ENCODE measurements at places on chromosomes 7 and 10.

DNA sequence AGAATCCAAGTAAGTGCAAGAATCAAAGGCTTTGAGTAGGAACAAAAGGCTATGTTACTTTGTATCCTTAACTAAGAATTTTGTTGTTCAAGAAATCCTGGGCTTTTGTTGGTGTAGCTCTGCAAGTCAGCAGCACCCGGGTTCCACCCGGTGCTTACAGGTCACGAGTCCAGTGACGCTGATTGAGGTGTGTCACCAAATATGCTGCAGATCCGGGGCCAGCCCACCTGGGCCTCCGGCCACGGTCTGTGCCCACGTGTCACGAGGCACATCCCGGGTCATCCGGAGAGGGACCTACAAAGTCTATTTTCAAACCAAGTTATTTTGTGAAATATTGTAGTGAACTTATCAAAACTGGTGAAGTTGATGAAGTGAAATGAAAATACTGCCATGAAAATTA lies 103.1 kb downstream of the MGMT start:
- H3K4me1 ChIP-seq, result no peaks in the 10 kb centered on the region
- no peak overlapping the region for H3K4me3 ChIP-seq
- no peak for DNase-seq
- H3K27me3 ChIP-seq, result no peaks in the 10 kb centered on the region

DNA sequence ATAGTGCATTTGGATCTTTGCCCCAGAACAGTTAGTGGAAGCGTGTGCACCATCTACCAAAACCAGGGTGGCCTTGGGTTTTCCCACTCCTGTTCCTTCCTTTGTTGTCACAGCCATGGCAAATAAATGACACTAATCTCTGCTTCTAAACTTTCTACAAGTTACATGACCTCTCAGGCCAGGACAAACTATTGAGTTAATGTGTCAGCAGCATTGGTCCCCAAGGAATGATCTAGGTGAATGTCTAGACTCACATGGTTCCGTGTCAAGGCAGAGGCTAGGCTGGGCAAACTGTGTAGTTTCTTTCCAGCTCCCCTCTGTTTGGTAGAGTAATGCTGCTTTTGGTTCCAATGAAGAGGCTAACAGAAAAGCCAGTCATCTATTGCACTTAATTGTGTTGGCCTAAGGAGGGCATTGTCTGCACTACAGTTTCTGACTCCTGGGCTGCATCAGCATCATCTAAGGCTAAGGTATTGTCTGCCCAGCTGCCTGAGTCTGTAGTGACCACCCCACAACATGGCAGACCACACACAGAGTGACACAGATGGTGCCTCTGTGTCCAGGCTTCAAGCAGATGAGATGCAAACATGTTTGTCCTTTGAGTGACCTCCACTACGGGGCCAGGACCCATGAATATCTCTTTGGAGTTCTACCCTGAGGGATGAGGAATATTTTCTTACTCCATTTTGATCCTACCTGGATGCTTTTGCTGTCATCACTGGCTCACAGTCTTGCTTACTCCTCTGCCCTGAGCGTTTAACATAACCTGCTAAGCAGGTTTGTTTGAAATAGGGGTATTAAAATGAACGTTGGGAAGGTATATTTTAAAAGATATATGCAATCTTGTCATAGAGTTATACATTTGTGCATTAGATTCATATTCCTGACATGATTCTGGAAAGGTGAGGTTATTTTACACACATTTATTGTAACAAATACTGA lies 1.7 kb downstream of the CYP3A4 start:
- no peaks in the 10 kb centered on the region for H3K36me3 ChIP-seq
- no peaks in the 10 kb centered on the region for H3K27me3 ChIP-seq
- no peak overlapping the region for H3K4me3 ChIP-seq
- no peaks in the 10 kb centered on the region for H3K4me1 ChIP-seq
- no peak overlapping the region for H3K27ac ChIP-seq
- no peak for DNase-seq

DNA sequence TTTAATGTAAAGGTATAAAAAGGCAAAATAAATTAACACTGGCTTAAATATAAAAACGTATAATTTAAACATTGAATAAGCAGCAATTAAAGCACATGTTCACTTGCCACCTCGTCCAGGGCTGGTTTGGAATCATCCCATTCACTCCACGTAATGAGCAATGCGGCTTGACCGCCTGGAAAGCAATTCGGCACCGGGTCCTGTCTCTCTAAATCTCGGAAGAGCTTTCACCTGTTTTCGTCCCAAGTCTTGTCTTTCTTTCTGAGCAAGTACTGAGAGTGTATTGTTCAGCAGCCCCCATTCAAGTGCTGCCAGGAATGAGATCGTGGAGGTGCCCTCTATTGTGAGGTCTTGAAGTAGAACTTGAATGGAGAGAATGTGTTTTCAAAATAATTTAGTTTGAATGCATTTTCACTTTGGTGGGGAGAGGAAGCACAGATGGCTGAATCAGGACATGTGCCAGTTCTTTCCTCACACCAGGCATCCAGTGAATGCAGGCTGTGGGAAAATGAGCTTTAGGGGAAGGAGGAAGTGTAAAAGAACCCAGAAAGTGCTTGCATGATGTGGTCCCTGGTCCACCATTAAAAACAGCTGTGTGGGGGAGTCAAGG lies 515.2 kb downstream of the REEP3 start:
- DNase-seq, result no peak
- H3K4me3 ChIP-seq, result no peak overlapping the region
- H3K4me1 ChIP-seq, result peaks cover 3% of the 10 kb centered on the region

GRCh38 chr7:151452680-151453325 lies 12.9 kb upstream of the CRYGN start:
- no peaks in the 10 kb centered on the region for H3K36me3 ChIP-seq

DNA sequence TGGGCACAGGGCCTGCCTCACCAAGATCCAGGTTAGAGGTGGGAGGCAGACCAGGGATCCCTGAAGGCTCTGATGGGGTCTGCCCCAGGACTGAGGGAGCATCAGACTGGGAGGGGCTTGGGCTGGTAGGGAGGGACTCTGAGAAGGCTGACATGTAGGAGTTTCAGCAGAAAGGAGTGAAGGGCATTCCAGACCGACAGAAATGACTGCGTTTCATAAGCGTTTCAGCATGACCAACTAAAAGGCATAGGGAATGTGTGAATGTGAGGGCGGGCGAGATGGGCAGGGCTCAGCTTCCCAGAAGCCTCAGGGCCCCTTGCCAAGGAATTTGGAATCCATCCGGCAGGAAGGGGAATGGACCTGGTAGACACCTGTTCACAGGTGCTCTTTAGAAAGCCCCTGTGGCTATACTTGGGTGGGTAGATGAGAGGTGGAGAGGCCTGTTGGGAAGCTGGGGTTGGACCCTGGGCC lies 24.9 kb upstream of the SLC29A3 start:
- H3K4me1 ChIP-seq, result peaks cover 6% of the 10 kb centered on the region
- DNase-seq, result no peak
- H3K4me3 ChIP-seq, result no peak overlapping the region
- H3K27me3 ChIP-seq, result no peaks in the 10 kb centered on the region

DNA sequence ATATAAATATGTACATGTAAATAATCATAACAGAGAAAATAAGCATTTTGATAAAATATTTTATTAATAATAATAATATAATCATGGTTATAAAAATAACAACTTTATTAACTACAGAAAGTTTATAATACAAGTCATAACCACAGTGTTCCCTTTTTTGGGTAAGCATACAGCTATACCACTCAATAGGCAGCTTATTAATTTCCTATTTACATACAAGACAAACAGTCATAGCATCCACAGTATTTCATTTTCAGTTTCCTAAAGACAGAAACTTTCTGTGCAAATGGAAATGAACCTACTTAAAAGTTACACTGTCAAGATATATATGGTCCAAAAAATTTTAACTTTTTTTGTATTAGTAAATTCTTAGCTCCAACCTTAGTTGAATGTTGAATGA lies 70.9 kb downstream of the HGF start:
- H3K4me1 ChIP-seq, result no peaks in the 10 kb centered on the region
- no peaks in the 10 kb centered on the region for H3K27me3 ChIP-seq
- no peaks in the 10 kb centered on the region for H3K36me3 ChIP-seq
- DNase-seq, result no peak

DNA sequence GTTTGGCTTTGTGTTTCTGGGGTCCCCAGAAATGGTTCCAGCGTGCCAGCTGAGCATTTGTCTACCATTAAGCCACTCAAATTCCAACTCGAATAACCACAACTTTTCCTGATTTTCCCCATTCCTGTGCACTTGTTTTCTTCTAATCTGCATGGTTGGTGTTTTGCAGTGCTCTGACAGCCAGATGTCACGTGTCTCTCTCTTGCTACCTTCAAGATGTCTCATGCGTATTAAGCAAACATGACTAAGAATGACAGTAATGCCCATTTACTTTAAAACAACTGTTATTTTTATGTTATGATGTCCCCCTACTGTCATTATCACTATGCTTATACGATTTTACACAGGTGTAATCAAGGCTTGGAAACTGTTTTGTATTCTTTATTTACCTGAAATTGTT lies 35.2 kb upstream of the MXI1 start:
- H3K36me3 ChIP-seq, result no peaks in the 10 kb centered on the region
- no peak overlapping the region for H3K4me3 ChIP-seq
- no peak overlapping the region for H3K27ac ChIP-seq

- no peak for DNase-seq
- H3K27me3 ChIP-seq, result no peaks in the 10 kb centered on the region
- H3K4me1 ChIP-seq, result no peaks in the 10 kb centered on the region
- H3K36me3 ChIP-seq, result no peaks in the 10 kb centered on the region
Observed at GRCh38 chr7:138075350-138075749, 909 bp upstream of the AKR1D1 start.

- no peak overlapping the region for H3K27ac ChIP-seq
- H3K4me3 ChIP-seq, result no peak overlapping the region
- DNase-seq, result no peak
- H3K27me3 ChIP-seq, result no peaks in the 10 kb centered on the region
- peaks cover 33% of the 10 kb centered on the region for H3K4me1 ChIP-seq
- H3K36me3 ChIP-seq, result no peaks in the 10 kb centered on the region
Observed at GRCh38 chr10:124157271-124157681, 63.9 kb upstream of the CHST15 start.

DNA sequence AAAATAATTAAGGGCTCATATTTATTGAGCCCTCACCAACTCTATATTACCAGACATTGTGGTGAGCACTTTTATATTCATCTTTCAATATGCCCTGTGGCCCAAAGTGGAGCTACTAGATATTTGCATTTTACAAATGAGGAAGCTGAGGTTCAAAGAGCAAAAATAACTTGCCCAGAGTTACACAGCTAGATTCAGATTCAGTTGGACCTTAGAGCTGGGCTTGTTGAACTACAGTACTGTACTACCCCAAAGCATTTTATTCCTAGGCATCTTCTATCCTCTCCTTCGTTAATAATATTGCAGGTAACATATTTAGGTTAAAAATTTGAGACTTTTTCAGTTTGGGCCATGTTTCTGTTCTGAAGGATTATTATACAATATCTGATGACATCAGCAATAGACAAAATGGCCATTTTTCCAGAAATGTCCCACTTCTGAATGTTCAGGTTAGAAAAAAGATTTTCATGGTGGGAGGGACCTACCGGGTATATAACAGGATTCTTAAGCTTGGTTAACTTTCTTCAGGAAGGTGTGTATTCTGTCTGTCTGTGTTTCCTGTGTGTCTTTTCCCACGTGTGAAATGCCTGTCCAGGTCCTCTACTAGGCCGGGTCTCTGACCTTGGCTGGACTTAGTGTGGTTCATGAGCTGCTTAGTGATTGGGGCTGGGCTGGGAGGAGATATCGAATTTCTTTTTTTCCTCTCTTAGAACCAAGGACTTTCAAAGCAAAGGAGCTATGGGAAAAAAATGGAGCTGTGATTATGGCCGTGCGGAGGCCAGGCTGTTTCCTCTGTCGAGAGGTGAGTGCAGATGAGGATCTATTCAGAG lies 13.6 kb downstream of the PRXL2A start:
- peaks cover 29% of the 10 kb centered on the region for H3K36me3 ChIP-seq
- H3K4me3 ChIP-seq, result no peak overlapping the region
- H3K27me3 ChIP-seq, result no peaks in the 10 kb centered on the region
- DNase-seq, result no peak
- H3K4me1 ChIP-seq, result no peaks in the 10 kb centered on the region

GRCh38 chr10:102919992-102920739 lies 2.1 kb downstream of the CNNM2 start:
- H3K27ac ChIP-seq, result no peak overlapping the region
- DNase-seq, result no peak
- H3K27me3 ChIP-seq, result no peaks in the 10 kb centered on the region
- H3K36me3 ChIP-seq, result no peaks in the 10 kb centered on the region

DNA sequence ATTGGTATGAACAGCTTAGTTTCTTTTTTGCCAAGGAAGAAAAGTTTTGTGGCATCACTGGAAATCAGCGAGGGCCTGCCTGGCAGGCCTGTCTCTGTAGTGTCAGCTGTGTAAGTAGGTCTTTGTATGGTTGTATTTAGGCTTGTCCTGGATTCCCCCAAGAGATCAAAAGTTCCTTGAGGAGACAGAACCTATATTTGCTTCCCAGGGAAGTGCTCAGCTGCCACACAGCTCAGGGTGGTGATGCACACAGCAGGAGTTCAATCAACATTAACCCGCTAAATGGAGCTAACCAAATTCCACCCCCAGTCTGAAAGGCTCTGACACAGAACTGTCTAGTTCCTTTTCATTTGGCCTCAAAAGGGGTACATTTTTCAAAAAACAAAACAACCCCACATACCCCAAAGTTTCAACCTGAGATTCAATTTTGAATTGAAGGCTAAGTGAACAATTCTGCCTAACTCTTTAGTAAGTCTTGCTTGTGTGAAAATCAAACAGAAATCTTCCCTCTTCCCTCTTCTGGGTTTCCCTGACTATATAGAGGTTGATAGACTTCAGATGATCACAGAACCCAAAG lies 124.4 kb downstream of the CLEC2L start:
- peak overlapping the region; percentile 63 for H3K27ac ChIP-seq
- no peak for DNase-seq
- no peaks in the 10 kb centered on the region for H3K27me3 ChIP-seq
- H3K4me3 ChIP-seq, result no peak overlapping the region
- peaks cover 44% of the 10 kb centered on the region for H3K4me1 ChIP-seq

Data from upper lobe of right lung (tissue), 1 donor.